ENCODE measurements at places on chromosomes 13 and 19.

DNA sequence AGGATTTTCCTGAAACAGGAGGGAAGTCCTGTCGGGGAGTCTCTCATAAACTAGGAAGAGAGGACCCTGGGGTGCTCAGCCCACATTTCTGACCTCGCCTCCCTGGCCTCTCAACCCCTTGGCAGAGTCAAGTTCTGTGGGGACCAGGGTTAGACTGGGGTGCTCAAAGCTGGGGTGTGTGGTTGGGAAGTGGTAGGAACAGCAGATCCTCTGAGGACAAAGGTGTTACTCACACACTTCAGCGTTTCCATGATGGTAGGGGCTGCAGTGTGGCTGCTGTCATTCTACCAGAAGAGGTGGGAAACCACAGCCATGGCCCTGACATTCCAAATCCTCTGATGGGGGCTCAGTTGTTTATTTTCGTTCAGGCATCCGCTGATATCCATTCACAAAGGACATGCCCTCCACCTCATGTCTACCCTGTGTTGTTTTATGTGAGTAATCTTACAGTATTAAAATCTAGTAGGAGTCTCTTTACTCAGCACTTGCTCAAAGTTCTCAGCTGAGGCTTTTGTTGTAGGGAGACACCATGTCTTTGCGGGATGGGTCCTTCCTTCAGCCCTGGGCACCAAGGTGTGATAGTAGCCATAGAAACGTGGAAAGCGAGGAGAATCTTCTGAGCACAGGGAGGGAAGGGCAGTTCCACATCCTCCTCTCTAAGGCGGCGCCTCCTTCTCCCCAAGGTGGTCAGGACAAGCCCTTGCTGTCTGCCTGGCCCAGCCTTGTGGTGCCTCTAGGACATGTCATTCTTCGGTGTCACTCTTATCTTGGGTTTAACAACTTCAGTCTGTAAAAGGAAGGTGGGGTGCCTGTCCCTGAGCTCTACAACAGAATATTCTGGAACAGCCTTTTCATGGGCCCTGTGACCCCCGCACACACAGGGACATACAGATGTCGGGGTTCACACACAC, 1.5 kb downstream of the KIR2DL3 start:
- no peak for DNase-seq

- no peak for DNase-seq
Measured at GRCh38 chr19:13006431-13007281, 11.4 kb downstream of the NFIX start.

DNA sequence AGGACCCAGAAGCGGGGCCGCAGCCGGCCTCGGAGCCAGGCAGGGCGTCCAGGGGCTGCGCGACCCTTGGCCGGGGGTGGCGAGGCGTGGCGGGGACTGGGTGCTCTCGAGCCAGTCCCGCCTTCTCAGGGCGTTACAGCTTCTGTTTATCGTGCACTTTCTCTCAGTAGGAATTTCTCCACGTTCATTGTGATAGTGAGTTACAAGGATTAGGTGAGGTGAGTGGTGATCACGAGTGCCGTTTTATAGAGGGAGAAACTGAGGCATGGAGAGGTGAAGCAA, 600 bp downstream of the AP1M1 start:
- no peak for DNase-seq

DNA sequence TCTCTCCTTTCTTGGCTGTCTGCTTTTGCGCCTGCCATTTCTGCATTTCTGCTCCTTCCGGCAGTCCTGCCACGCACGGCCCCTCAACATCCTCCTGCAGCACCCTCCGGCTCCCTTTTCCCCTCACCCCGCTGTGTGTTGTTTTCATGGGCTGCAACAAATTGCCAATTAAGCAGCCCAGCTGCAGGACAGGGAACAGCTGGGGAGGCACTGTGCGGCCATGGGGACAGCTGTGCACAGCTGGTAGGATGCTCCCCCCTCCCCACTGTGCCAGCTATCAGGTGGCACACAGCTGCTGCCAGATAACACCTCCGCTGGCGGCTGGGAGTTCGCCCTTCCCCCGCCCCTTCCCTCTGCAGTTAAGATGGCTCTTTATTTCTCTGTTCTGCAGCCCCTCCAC, 25.4 kb downstream of the LYL1 start:
- DNase-seq: no peak

GRCh38 chr19:33193269-33193864, 763 bp upstream of the LRP3 start:
- no peak for DNase-seq

DNA sequence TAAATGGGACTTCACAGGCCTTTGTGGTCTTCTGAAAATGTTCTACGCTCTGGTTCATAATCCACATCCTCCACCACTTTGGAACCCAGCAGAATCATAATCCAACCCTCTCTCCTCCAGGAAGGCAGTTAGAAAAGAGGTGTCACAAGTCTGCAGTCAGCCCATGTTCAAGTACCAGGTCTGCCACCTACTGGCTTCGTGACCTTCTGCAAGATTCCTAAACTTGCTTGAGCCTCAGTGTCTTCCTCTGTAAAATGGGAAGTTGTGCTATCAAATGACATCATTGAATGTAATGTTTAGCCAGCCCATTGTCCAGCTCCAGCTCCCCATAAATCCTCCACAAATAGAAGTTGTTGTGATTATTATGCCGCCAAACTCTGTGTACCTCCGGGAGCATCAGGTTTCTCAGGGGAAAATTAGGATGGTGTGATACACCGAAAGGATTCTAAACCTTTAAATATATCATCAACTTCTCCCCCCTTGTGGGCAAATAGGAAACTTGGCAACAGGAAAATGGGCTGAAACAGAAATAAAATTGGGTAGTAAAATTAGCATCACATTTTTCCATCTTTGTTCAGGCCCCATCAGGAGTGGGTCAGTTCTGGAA, 109.7 kb downstream of the NUFIP1 start:
- no peak for DNase-seq

- no peak for DNase-seq
Measured at GRCh38 chr19:10892256-10892655, 20.9 kb downstream of the CARM1 start.

GRCh38 chr13:36668316-36668715, 5.5 kb upstream of the SERTM1 start:
- DNase-seq: no peak

GRCh38 chr13:106989876-106990275, 421.9 kb upstream of the ARGLU1 start:
- no peak for DNase-seq

DNA sequence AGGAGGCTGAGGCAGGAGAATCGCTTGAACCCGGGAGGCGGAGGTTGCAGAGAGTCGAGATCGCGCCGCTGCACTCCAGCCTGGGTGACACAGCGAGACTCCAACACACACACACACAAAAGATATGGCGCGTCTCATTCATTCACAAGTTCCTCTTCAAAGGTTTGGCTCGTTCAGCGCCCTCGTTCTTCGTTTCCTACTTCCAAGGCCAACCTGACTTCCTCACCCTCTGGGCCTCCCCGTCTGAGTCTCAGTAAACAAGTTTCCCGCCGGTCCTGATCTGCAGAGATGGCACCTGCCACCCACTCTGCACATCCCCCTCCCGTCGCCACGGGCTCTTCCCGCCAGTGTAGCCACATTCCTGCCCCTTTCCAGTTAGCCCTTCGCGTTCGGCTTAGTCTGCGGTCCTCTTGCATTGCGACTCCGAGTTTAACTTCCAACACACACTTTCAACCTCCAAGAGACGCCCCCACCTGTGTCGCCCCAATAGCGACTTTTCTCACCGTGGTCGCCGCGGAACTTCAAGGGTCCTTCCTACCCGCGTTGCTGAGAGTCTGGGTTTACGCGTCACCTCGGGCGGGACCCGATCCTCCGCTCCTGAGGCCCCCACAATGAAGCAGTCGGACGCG, 1.3 kb upstream of the BSG start:
- DNase-seq: no peak

GRCh38 chr19:41328842-41329225, 18.9 kb downstream of the CCDC97 start:
- DNase-seq: no peak

DNA sequence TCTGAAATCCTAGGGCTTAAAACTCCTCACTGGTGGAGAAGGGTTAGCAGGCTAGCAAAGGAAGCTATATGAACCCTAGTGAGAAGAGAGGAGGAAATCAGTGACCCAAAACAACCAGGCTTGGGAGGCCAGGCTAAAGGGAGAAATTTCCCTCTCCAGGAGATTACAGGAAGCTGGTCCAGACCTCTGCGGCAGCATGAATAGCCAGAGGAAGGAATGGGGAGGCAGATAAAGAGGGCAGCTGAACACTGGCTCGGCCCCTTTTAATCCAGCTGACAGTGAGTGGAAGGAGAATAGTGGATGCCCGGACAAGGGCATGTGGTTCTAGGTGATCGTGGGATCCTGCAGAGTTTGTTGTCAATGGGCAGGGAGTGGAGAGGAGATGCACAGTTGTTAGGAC, 130.6 kb downstream of the COG6 start:
- no peak for DNase-seq

GRCh38 chr19:51179256-51179655, 37.2 kb downstream of the SIGLEC7 start:
- no peak for DNase-seq

- no peak for DNase-seq
Measured at GRCh38 chr13:111584870-111585269, 264.4 kb downstream of the TEX29 start.

- DNase-seq: no peak
Measured at GRCh38 chr19:2058570-2059421, 7.8 kb upstream of the MKNK2 start.

DNA sequence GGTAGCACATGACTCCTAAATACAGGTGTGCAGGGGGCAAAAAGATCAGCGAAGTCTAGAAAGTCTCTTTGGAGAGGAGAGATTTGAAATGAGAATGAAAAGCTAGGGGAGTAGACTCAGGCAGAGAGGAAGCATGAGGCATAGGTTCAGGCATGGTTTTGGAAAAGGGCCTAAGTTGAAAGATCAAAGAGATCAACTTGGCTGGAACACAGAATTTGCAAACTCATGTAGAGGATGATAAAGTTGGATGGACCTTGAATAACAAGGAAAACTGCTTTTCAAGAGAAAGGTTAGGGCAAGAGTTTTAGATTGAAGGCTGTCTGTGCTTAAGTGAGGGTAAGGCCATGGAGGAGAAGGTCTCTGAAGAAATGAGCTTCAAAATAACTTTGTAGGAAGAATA, 47.4 kb upstream of the UBAC2 start:
- DNase-seq: no peak

- no peak for DNase-seq
Measured at GRCh38 chr19:45729800-45730290, 851 bp downstream of the FBXO46 start.

DNA sequence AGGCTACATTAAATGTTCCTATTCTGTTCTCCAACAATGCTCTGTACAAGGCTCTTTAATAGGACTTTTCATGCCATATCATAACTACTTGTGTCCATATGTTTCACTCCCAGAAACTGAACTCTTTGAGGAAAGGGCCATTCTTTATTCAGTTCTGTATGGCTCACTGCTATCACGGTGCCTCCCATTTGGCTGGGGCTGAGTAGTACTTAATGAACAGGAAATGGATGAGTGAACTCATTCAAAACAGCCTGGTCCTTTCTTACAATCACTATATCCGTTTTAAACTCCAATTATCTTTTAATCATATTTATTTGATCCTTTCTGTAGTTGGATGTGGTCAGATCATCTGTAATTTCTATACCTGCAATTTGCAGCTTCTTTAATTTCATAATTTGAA, 410.6 kb downstream of the TBC1D4 start:
- DNase-seq: no peak

GRCh38 chr19:37719927-37720265, 335 bp upstream of the ZNF607 start:
- no peak for DNase-seq
